KBM-7 (cell line): ENCODE measurements at places on chromosomes 1 and 21.

DNA sequence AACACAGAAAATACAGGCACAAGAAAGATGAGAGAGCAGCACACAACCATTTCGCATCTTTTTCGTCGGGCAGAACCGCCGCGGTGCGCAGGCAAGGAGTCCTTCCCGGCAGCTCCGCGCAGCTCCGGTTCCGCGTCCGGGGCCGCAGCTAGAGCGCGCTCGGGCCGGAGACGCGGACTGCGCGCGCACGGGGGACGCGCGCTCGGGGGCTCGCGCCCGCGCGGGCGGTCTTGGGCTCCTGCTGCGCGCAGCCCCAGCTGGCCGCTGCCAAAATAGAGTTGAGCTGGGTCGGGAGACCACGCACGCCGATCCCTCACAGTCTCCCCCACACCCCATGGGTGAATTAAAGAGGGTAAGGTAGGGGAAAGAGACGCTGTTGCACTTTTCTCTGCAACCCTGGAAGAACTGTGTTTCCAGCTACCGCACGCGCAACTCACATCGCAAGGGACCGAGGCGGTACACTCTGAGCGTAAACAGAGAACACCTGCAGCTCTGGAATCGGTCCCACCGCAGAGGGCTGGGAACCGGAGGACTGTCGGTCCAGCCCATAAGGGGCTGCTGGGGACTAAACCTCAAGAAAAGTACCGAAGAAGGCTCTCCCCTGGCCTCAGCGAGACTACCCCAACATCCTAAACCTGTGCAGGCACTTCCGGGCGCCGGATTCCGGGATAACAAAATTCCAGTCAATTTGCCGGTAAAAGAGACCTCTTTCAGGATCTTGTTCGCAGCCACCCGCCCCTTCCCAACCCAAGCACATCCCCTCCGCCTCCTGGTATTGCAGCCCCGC is 1.7 kb downstream of the NR5A2 start:
- DNase-seq, result peak; percentile 67

GRCh38 chr1:170196490-170197236 is 50.9 kb downstream of the NTMT2 start:
- no peak for DNase-seq

- no peak for DNase-seq
Observed at GRCh38 chr21:36791695-36792470, 93.0 kb downstream of the SIM2 start.

GRCh38 chr1:200274116-200274515 is 135.7 kb downstream of the ZNF281 start:
- no peak for DNase-seq

- DNase-seq, result no peak
Observed at GRCh38 chr1:3149277-3149676, 80.3 kb downstream of the PRDM16 start.
